ENCODE measurements at places on chromosomes 2 and 18. TPM values are rescaled to one million over a fixed set of nuclear protein-coding genes. Genes with fewer than 3 reads are reported as not detected.

DNA sequence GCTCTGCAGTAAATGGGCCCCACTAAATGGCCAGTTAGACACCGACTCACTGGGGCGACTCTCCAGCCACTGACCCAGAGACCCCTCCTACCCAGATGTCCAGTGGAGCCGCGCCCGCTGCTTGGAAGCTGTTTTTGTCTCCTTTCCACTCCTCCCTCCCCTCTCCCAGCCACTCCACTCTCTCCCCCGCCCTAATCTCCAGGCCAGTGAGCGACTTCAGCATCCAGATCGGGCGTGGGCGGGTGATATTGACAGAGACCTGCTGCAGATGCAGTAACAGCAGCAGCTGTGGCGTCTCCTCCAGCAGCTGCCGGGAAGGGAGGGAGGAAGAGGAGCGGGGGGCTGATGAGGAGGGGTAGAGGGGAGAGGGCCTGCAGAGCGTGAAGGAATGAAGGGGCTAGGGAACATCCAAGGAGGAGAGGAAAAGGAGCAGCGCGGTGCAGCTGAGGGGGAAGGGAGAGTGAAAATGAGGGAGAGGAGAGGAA is at the start of gene SCN7A:
Gene SCN7A (minus strand): TSS at position 110 of the 485 bp plus-strand sequence. CDS start 16,553 bp downstream, outside the sequence.
- peak; percentile 53 for DNase-seq

- DNase-seq = no peak
These were observed 545 bp downstream of the MPP4 start for GRCh38 chr2:201697899-201698298.

GRCh38 chr2:104889291-104889959 is 35.5 kb downstream of the POU3F3 start:
- DNase-seq = no peak

GRCh38 chr2:71558300-71559051 is 105.1 kb downstream of the DYSF start:
- no peak for DNase-seq

DNA sequence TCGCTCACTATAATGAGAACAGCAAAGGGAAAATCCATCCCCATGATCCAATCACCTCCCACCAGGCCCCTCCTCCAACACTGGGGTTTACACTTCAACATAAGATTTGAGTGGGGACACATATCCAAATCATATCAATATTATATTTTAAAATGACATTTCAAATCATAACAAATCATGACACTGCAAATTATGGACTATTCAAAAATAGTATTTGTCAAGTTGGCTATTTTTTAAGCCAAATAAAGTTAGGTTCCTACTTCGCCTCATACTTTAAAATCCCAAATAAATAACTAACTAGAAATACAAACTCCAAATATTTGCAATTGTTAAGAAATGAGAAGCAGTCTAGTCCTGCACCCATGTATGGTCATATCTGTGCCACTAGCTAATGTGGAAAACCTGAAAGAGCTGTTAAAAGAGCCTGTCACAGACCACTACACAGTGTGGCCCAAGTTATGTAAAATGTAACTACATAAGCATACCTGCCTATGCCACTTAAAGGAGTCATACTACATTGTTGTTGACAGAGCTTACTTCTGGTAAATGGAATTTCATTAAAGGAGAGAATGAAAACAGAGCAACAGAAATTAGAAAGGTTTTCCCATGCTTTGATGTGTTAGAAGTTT is 334.7 kb upstream of the GULP1 start:
- DNase-seq = no peak

DNA sequence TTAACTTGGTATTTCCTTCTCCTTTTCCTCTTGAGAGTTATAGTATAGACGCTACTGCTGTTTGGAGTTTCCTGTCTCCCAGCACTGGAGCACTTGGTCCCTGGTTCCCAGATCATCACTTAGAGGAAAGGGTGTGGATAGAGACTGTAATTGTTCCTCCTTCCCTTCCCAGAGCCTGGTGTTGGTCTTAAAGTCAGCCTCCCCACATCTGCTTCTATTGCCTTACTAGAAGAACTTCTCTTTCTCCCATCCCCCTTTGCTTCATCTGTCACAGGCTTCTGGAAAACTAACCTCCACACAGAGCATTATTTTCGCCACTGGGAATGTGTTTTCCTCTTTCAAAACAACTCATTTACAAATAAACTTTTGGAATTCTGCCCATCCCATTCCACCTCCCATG is 131.0 kb downstream of the CCDC85A start:
- DNase-seq = no peak

DNA sequence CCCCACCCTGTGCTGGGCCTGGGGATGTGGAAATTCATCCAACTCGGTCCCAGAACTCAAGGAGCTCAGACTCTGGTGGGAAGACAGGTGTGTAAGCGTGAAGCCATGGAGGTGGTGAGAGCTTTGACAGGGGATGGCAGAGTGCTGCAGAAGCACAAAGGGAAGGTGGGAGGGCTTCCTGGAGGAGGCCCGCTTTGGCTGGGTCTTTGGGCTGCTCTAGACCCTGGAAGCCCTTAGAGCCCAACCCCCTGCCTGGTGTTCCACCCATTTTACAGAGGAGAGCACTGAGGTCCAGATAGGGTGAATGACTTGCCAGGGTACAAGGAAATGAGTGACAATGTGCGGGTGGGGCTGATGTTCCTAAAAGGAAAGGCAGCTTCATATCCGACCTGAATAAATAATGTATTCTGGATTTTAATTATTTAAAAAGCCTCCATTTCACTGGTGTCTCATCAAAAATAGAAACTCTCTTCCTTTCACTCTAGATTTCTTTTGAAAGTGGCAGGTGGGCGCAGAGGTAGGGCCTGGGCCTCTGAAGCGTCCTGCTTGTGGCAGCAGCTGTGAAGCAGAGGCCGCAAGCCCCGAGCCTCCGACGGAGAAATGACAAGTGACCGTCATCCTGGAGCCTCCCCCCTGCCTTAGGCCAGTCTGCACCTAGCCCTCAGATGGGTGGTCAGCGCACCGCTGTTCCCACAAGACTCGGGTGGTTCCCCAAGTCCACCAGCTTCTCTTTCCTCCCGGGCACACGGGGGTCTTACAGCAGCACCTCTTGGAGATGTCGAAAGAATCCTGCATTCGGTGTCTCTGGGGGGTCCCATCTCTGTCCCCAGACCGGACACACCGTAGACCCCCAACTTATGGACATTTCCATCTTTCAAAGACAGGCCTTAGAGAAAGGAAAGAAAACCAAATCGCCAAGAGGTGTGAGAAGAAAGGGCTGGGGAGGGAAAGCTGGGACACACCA is 71.0 kb upstream of the TAF1B start:
- peak; percentile 40 for DNase-seq

DNA sequence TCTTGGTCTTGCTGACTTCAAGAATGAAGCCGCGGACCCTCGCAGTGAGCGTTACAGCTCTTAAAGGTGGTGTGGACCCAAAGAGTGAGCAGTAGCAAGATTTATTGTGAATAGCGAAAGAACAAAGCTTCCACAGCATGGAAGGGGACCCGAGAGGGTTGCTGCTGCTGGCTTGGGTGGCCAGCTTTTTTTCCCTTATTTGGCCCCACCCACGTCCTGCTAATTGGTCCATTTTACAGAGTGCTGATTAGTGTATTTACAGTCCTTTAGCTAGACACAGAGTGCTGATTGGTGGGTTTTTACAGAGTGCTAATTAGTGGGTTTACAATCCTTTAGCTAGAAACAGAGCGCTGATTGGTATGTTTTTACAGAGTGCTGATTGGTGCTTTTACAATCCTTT is 88.0 kb upstream of the LTBP1 start:
- DNase-seq = no peak

DNA sequence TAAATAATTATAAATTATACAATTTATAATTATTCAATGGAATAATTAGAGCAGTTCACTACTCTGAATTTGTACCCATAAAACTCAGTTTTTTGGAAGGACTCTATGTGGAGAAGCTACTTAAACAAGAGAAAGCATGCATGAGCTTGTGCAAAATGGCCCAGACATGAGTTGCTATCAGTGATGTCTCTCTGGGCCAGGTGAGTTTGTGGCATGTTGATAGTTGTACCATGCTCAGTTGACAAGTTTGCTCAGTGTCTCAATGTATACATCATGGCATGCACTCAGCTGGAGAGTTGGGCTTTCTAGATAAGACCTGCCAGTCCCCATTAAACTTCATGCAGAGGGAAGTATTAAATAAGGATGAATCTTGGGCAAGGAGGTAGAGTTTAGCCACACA is 153.8 kb upstream of the TACR1 start:
- DNase-seq = no peak

- no peak for DNase-seq
These were observed 82.4 kb downstream of the NCKAP5 start for GRCh38 chr2:133485868-133486267.

- no peak for DNase-seq
These were observed 37.4 kb upstream of the KLHL29 start for GRCh38 chr2:23347471-23348092.

GRCh38 chr18:47141289-47141688 is 9.0 kb downstream of the HDHD2 start:
- no peak for DNase-seq

DNA sequence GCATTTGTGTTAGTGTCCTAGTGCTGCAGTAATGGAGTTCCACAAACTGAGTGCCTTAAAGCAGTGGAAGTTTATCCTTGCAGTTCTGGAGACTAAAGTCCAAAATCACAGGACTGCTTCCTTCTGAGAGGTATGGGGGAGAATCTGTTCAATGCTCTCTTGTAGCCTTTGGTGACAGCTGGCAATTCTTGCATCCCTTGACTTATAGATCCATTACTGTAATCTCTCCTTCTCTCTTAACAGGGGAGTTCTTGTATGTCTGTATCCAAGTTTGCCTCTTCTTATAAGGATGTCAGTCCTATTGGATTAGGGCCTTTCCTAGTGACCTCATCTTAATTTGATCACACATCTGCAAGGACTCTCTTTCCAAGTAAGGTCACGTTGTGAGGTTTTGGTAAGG is 69.9 kb downstream of the XRCC5 start:
- no peak for DNase-seq

- DNase-seq = no peak
These were observed 116.6 kb upstream of the PARD3B start for GRCh38 chr2:204428675-204429074.

- no peak for DNase-seq
These were observed 79.3 kb downstream of the SDC1 start for GRCh38 chr2:20145497-20146193.

DNA sequence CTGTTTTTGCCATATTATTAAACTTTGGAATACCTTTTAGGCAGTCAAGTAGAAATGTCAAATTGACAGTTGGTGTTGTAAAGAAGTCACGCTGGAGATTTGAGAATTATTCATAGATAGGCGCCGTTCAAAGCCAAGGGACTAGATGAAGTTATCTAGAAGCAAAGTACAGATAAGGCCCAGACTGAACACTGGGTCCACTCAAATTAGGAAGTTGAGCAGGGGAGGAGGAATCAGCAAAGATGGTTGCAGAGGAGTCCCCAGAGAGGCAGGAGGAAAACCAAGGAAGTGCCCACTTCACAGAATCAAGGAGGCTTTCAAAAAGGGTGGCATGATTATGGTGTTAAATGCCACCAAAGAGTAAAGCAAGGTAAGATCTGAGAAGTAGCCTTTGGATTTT is 9.6 kb upstream of the ALS2 start:
- no peak for DNase-seq

DNA sequence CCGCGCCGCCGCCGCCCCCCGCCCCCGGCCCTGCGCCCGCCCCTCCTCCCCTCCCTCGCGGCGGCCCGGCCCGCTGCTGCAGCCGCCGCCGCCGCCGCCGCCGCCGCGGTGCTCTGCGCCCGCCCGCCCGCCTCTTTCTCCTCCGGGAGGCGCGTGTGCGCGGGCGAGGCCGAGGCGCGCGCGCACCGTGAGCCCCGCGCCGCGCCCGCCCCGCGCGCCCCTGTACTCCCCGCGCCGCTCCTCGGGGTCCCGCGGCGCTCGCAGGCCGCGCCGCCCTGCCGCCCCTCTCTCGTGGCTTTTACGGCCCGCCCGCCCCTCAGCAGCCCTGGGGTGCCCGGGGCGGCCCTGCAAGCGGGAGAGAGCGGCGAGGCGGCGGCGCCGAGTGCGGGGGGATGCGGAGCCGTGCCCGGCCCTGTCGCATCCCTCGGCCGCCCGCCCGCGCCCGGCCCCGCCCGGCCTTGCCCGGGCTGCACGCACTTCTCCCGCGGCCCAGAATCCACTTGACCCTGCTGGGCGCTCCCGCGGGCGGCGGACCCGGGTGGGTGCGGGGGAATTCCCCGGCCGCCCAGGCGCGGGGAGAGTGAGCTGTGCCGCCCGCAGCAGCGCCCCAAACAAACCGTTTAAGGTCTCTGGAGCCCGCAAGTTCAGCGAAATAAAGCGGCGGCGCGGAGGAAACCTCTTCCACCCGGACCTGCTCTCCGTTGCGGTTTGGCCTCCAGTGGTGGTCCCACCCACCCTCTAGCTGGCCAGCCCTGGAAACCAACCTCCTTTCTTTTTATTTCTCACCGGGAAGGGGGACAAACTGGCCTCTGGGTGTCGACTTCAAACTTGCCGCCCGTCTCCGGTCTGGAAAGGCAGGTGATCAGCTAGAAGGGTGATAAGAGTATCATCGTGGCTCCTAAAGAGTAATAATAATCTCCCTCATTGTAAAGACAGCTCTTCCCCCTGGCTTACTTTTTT is 37.4 kb downstream of the AFF3 start:
- DNase-seq = no peak

- no peak for DNase-seq
These were observed 49.9 kb downstream of the ALPK2 start for GRCh38 chr18:58578835-58579560.

GRCh38 chr2:30022444-30023071 is 101.2 kb upstream of the ALK start:
- DNase-seq = no peak

GRCh38 chr2:48180557-48180956 is 274.3 kb upstream of the FBXO11 start:
- DNase-seq = no peak

DNA sequence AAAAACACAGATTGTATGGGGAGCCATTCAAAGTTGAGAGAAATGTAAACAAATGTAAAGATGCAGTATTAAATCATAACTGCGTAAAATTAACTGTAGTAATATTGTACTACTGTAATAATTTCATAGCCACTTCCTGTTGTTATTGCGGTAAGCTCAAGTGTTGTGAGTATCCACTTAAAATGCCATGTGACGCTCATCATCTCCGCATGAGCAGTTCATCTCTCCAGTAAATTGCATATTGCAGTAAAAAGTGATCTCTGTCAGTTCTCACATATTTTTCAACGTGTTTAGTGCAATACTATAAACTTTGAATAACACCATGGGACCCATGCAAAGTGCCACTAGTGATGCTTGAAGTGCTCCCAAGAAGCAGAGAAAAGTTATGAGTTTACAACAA is 41.8 kb upstream of the SP3 start:
- DNase-seq = no peak

- DNase-seq = no peak
These were observed 911.4 kb upstream of the ZEB2 start for GRCh38 chr2:145431181-145431951.

GKN2 gene
- not detected for total RNA-seq

C18orf63 gene
- total RNA-seq = not detected

FBXO15 gene
- total RNA-seq = 1.3 TPM

FTCDNL1 gene
- total RNA-seq = 5.2 TPM

DSC3 gene
- total RNA-seq = not detected

GULP1 gene
- total RNA-seq = 47.9 TPM

CNRIP1 gene
- total RNA-seq = 63.5 TPM

DLGAP1 gene
- 17.6 TPM for total RNA-seq

SPATA3 gene
- total RNA-seq = not detected

GDF7 gene
- under 0.01 TPM for total RNA-seq

NYAP2 gene
- total RNA-seq = not detected

GYPC gene
- total RNA-seq = 61.6 TPM

SFXN5 gene
- total RNA-seq = 19.6 TPM

ANKRD30B gene
- 11.5 TPM for total RNA-seq

GPN1 gene
- 30.3 TPM for total RNA-seq

AQP12A gene
- total RNA-seq = not detected

Data from breast epithelium (tissue), 4 donors.